ENCODE measurements at places on chromosomes 7 and 10.

DNA sequence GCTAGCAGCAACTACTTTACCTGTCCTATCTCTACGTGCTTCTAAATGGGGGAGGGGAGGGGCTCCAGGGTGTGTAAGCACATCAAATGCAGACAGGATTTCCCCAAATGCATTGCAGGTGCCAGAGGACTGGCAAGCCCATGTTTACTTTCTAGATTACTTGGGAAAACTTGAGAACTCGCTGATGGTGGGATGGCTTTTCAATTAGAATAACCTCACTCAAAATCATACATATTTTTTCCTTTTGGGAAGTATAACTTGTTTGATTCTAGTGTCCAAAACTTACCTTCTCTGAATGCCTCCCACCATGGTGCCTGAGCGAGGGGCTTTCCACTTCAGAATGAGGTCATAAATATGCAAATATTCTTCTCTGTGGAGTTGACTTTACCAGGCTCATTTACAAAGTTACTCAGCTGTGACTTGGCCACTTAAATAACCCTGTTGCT is 191.3 kb upstream of the RHOBTB1 start:
- DNase-seq = no peak

GRCh38 chr10:87750001-87750671 is 67.9 kb downstream of the ATAD1 start:
- DNase-seq = no peak

GRCh38 chr7:1698201-1698600 is 28.1 kb downstream of the ELFN1 start:
- no peak for DNase-seq

GRCh38 chr10:3528823-3529403 is 256.1 kb downstream of the KLF6 start:
- no peak for DNase-seq

DNA sequence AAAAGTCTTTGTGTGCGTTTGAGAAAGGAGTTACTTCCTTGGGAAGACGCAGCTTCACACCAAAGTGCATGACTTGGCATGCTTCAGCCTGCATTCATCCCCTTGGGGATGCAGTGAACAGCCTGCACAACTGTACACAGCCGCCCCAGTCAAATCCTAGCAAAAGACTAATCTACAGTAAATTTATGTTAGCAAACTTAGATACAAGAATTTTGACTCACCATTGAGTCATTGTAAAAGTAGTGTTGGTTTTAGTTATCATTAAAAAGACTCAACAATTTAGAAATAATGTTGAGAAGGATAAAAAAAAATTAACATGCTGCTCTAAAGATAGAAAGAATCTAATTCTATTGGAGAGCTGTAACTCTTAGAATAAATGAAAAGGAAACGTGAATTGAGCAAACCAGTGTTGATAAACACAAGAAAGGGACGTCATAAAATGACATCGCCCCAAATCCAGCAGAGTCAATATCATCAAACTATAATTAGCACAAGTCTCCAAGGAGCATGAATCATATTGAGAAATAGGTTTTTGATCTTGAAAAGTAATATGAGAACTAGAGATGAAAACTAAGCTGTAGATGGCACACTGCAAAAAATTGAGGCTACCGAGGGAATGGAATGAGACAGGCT is 11.9 kb upstream of the OPTN start:
- no peak for DNase-seq

DNA sequence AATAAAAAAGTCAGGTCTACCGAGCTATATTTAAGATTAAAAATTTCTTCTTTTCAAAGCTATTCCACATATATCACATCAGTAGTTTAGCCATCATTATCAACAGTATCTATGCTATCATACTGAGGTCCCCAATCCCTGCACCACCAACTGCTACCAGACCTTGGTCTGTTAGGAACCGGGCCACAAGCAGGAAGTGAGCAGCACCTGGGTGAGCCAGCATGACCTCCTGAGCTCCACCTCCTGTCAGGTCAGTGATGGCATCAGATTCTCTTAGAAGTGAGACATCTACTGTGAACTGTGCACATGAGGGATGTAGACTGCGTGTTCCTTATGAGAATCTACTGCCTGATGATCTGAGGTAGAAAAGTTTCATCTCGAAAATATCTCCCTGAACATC is 632.1 kb upstream of the KCND2 start:
- DNase-seq = no peak

- no peak for DNase-seq
These were observed 519.1 kb downstream of the INHBA start for GRCh38 chr7:41183741-41184140.

- no peak for DNase-seq
These were observed 20.5 kb upstream of the FZD1 start for GRCh38 chr7:91243591-91244301.

- no peak for DNase-seq
These were observed 71.2 kb downstream of the TRRAP start for GRCh38 chr7:98949336-98950044.

DNA sequence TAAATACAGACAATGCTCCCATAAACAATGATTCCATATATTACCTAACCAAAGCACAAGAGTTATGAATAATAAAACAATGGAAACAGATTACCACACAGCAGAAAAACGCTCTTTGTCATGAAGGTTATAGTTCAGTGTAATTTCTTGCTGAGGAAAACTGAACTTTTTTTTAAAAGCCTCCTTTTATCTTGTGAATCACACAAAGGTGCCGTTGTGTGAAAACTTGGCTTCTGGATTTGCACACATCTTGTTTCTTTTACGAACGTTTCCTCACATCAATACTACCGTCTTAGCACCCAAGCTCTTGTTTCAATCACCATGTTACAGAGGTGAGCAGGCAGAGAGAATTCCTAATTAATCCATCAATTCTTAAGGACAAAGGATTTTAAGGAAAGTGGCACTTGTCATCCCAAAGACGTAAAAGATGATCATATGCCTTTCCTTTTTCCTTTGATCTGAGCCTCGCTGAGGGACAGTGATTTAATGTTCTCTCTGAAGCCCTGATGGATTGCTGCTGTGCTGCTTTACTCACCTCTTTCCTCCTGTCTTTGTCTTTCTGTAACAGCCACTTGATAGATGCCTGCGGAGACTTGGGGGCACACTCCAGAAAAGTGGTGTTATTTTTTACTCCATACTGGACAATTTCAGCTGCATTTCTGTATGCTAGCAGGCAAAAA is 110.1 kb downstream of the CD36 start:
- DNase-seq = no peak

GRCh38 chr7:37212556-37212955 is 236.1 kb downstream of the ELMO1 start:
- peak; percentile 46 for DNase-seq

GRCh38 chr7:20214921-20215669 is 2.1 kb downstream of the MACC1 start:
- DNase-seq = no peak

- DNase-seq = no peak
These were observed 24.3 kb downstream of the EPDR1 start for GRCh38 chr7:37944737-37945054.

DNA sequence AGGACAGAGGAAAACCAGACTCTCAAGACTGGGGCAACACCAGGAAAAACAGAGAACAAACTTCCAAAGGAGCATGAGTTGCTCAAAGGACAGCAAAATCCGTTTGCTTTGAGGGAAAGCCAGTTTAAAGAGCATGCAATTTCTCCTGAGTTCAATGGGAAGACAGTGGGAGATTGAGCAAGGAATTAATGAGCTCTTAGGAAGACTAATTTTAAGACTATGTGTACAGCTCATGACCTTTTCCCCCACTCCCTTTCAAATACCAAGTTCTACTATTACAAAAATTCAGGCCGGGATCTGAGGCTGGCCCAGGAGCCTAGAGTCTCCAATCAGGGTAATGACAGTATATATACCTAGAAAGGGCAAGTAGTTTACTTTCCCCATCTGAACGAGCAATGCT is 79.2 kb downstream of the EPDR1 start:
- DNase-seq = no peak

DNA sequence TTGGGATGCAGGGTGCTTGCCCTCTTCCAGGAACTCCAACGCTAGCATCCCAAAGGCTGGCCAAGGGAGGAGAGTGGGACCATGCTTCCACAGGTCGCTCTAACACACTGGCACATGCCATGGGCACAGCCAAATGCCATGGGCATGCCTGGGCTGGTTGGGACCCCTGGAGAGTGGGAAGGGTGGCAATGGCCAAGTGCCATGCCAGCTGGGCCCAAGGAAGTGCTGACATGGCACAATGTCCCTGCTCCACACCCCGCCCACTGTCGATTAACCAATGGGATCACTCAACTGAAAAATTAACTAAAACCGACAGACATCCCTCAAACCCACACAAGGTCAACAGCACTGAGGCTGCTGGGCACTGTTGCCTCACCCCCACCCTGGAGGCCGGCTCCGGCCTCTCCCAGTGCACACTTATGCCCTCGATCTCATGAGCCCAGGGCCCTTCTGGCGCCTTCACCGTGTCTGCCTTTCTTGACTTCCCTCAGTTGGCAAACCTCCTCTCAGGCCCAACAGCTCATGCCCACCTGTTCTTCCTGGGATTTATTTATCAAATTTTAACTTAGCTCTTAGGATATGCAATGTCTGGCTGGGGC is 83.4 kb downstream of the GOLGA7B start:
- DNase-seq = no peak

GRCh38 chr7:214410-215212 is 22.2 kb downstream of the FAM20C start:
- no peak for DNase-seq

GRCh38 chr10:14749070-14749809 is 25.5 kb downstream of the FAM107B start:
- DNase-seq = no peak

DNA sequence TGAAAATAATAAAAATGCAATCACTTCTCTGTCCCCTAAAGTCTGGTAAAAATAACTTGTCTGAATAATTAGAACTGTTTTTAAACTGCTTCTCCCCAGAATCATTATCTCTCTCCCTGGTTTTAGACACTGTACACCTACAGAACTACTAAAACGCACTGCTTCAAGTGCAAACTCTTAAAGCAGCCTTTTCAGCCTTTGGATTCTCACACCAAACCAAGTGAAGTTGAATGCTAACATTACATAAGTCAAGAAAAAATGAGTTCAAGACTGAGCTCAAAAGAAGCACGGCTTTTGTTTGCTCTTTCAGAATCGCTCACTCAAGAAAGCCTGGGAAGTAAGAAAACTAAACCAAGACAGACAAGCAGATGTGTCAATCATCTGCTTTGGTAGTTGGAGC is 188.8 kb downstream of the LSM5 start:
- no peak for DNase-seq

GRCh38 chr7:46811529-46811928 is 770.4 kb downstream of the TNS3 start:
- DNase-seq = peak; percentile 82

GRCh38 chr10:95850791-95851190 is 57.0 kb upstream of the CC2D2B start:
- no peak for DNase-seq

GRCh38 chr7:117296066-117296465 is 26.8 kb downstream of the WNT2 start:
- DNase-seq = no peak

- DNase-seq = no peak
These were observed 582.6 kb downstream of the CALN1 start for GRCh38 chr7:71829515-71829914.

DNA sequence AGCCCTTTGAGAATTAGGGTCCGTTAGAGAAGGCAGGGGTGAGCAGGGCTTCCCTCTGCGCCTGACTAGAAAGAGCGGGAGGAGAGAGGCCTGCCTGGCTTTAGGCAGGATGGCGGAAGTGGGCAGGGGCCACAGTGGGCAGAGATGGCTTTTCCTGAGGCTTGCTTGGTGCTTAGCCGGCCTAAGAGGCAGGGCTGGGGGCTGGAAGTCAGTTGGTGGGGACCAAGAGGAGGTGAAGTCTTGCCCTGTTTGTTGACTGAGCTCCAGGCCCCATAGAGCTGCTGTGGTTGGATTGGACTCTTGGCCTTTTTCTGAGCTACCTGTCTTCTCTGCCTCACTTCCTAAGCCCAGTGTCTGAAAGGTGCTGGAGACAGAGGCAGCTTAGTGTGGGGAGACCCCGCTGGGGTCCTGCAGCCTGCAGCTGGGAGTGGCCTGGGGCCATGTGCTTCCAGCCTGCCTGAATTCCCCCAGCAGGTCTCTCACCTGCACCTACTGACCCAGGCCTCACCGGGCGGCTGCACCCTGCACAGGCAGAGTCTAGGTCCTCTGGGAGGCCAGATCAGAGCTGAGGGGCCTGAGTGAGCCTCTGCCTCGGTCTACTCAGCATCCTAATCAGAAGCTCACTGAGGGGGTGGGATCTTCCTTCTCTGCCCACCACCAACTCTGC is 4.8 kb downstream of the FAM241B start:
- DNase-seq = no peak

DNA sequence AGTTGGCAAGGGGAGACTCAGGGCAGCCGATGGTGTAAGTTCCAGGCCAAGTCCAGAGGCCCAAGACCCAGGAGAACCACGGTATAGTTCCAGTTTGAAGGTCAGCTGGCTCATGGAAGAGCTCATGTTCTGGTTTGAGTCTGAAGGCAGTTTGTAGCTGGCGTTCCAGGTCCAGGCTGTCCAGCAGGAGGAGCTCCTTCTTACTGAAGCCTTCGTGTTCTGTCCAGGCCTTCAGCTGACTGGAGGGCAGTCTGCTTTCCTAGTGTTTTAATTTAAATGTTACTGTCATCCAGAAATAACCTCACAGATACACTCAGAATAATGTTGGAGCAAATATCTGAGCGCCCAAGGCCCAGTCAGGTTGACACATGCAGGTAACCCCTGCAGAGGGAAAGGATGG is 4.2 kb downstream of the SUN1 start:
- DNase-seq = no peak

GRCh38 chr10:98433881-98434732 is 12.6 kb downstream of the HPS1 start:
- DNase-seq = no peak

DNA sequence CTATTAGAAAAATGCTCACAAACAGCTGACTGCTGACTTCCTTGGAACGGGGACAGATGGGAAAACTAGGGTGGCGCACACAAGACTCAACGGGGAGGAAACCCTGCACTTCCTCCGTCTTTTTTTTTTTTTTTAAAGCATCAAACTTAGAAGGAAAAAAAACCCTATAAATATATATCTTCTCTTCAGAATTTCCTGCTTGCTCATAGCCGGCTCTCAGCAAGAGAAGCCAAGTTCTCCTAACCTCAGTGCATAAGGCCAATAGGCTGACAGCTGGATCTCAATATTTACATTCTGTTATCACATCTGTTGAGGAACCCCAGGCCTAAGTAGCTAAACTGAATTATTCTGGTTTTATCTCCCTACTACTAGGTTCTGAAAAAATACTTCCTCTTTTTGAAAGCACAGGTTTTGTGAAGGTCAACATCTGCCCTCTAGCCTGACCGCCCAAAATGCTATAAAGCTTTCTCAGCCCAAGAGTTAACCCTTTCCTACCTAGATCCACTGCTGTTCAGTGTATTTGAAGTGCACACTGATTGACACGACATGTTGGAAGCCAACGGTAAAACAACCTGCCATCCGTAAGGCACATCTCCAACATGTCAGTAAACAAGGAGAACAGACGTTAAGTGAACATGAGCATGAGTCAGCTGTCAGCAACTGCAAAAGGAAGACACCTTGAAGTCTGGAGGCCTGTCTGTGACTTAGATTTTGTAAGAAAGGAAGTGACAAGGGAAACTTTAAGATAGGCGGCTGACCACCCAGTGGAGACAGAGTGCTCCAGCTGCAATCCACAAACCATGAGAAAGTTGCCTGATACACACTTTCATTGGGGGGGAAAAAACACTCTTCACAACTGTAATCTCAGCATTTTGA is 83.8 kb downstream of the EBLN1 start:
- no peak for DNase-seq
